ENCODE measurements at places on chromosomes 7 and 10. TPM values are rescaled to one million over a fixed set of nuclear protein-coding genes. Genes with fewer than 3 reads are reported as not detected.

DNA sequence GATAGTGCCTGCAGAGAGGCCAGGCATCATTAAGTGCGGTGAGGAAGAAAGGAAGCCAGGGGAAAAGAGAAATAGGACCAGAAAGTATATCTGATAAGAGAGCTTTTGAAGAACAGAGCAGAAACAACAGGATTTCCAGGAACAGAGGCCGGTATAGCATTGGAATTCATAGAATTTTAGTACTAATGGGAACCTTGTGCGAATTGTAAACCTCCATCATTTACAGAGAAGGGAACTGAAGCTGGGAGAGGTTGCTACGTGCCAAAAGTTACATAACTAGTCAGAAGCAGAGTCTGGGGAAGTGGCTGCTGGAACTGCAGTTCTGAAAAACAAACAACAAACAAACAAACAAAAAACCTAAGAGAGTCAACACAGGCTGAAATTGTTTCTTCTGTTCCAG lies 5.4 kb upstream of the ZMYND11 start:
- no peaks in the 10 kb centered on the region for H3K36me3 ChIP-seq
- DNase-seq: no peak
- no peak overlapping the region for H3K4me3 ChIP-seq
- H3K4me1 ChIP-seq: no peaks in the 10 kb centered on the region
- H3K27ac ChIP-seq: no peak overlapping the region

GRCh38 chr10:109126016-109126415 lies 797.3 kb downstream of the XPNPEP1 start:
- no peak overlapping the region for H3K4me3 ChIP-seq
- no peak overlapping the region for H3K27ac ChIP-seq
- DNase-seq: no peak
- H3K36me3 ChIP-seq: no peaks in the 10 kb centered on the region
- H3K27me3 ChIP-seq: no peaks in the 10 kb centered on the region

DNA sequence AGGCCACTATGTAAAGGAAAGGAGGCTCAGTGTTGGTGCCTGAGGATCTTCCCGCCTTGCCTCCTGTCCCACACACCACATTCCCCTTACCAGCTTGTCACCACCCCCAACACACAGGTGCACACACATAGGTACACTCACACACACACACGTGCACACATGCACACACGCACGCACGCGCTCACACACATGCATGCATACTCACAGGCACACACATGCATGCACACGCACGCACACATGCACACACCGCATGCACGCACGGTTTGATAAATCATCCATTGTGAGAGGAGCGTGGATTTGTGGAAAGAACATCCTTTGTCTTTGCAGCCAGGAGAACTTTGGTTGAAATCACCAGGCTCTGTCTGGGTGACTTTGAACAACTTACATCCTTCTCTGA lies 359.8 kb downstream of the FRMD4A start:
- no peaks in the 10 kb centered on the region for H3K27me3 ChIP-seq
- H3K4me1 ChIP-seq: no peaks in the 10 kb centered on the region
- no peaks in the 10 kb centered on the region for H3K36me3 ChIP-seq

- no peaks in the 10 kb centered on the region for H3K27me3 ChIP-seq
- H3K4me1 ChIP-seq: no peaks in the 10 kb centered on the region
- no peaks in the 10 kb centered on the region for H3K36me3 ChIP-seq
- DNase-seq: no peak
- no peak overlapping the region for H3K27ac ChIP-seq
These were observed 32.7 kb downstream of the ABCB5 start for GRCh38 chr7:20647908-20648776.

The GSTO1 gene
- 84.1 TPM for total RNA-seq

The COL13A1 gene
- 13.6 TPM for total RNA-seq

The WEE2 gene
- total RNA-seq: not detected

DNA sequence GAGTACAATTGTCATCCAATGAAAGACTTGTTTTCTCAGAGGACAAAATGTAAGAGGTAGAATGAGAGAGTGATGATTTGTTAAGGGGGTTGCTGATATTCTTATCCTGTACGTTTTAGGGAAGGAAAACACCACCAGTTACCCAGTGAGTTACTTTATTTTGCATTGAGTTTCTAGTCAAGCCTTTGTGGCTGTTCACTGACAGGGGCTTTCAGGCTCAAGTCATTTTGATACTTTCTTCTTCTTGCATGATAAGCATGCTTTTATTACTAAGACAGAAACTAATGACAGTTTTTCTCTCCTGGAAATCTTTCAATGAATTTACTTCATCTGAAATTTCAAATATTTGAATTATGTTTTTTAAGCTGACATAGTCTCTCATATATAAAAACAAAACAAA lies 710.2 kb upstream of the POM121L12 start:
- no peaks in the 10 kb centered on the region for H3K27me3 ChIP-seq
- H3K4me3 ChIP-seq: no peak overlapping the region
- H3K36me3 ChIP-seq: no peaks in the 10 kb centered on the region
- H3K4me1 ChIP-seq: no peaks in the 10 kb centered on the region
- H3K27ac ChIP-seq: no peak overlapping the region

The DPYSL4 gene
- total RNA-seq: 1.4 TPM

- no peaks in the 10 kb centered on the region for H3K4me1 ChIP-seq
- H3K27me3 ChIP-seq: no peaks in the 10 kb centered on the region
- peak; percentile 6 for DNase-seq
- H3K36me3 ChIP-seq: no peaks in the 10 kb centered on the region
- H3K4me3 ChIP-seq: no peak overlapping the region
- H3K27ac ChIP-seq: no peak overlapping the region
These were observed 141.6 kb downstream of the ADARB2 start for GRCh38 chr10:1595726-1596125.

DNA sequence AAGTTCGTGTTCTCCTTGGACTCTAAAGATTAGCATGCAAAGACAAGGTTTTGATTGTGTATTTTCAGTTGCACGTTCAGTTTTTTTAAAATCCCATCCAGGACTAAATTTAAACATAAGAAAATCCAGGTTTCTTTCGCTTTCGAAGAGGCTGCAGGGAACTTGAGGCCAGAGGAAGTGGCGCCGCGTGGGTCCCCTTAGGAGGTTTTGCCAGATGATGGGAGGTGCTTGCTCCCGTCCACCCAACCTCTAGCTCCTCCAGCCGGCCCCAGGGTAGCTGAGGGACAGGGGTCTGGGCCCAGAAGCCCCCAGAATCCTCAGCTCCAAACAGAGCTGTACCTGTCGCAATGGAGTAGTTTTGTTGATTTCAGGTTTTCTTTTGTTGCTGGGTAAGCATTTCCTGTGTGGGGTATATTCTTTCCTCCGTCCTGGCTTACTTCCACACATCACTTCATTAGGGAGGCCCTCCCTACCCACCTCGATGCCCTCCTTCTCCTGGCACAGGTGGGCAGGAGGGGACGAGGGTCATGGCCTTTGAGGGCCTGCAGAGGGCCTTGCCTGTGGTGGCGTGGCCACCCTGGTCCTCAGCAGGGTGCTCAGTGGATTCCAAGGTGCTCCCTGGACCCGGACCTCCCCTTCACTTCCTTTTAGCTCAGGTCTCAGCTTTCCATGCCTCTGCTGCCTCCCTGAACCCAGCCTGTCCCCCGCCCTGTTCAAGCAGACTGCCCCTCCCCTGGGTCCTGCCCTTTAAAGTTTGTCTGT lies 32.6 kb downstream of the LHPP start:
- H3K27me3 ChIP-seq: no peaks in the 10 kb centered on the region
- H3K4me3 ChIP-seq: no peak overlapping the region
- H3K4me1 ChIP-seq: no peaks in the 10 kb centered on the region
- no peaks in the 10 kb centered on the region for H3K36me3 ChIP-seq
- H3K27ac ChIP-seq: no peak overlapping the region

- DNase-seq: no peak
- H3K4me1 ChIP-seq: no peaks in the 10 kb centered on the region
- no peak overlapping the region for H3K4me3 ChIP-seq
- no peaks in the 10 kb centered on the region for H3K36me3 ChIP-seq
- no peaks in the 10 kb centered on the region for H3K27me3 ChIP-seq
- H3K27ac ChIP-seq: no peak overlapping the region
These were observed 14.6 kb downstream of the PALS2 start for GRCh38 chr7:24587853-24588252.

The FAM200A gene
- total RNA-seq: 3.0 TPM

- peaks cover 3% of the 10 kb centered on the region for H3K4me1 ChIP-seq
- H3K36me3 ChIP-seq: no peaks in the 10 kb centered on the region
- no peak overlapping the region for H3K4me3 ChIP-seq
- peak; percentile 82 for DNase-seq
These were observed 101.2 kb upstream of the KLF6 start for GRCh38 chr10:3886191-3886590.

The CALHM1 gene
- not detected for total RNA-seq

- no peaks in the 10 kb centered on the region for H3K36me3 ChIP-seq
- DNase-seq: no peak
- no peaks in the 10 kb centered on the region for H3K4me1 ChIP-seq
These were observed 511.5 kb downstream of the ATRNL1 start for GRCh38 chr10:115604627-115605026.

DNA sequence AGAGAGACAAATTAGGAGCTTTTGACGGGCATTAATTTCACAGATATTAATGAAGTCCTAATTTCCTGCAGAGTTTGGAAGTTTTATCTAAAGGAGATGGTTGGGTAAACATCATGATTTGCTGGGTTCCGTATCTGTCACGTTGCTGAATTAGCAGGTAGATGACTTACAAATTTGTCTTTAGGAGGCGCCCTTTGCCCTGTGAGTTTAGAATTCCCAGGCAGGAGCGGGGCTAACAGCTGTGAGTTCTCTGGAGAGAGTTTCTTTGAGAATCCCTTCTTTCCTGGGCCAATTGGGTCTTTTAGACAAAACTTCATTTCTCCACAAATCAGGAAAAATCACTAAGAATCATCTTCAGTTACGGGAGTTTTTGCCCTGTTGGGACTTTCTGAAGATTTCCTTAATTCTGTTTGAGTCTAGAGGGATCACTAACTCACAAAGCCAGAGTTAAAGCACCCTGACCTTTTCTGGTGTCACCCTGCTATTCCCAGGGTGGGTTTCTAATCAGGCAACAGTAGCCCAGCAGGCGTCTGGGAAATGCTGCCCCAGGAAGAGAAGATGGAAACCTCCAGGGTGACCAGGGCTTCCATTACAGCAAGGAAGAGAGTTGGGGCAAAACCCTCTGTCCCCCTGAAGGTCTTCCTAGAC lies 63.7 kb downstream of the PRKCQ start:
- DNase-seq: no peak
- no peak overlapping the region for H3K27ac ChIP-seq
- peaks cover 1% of the 10 kb centered on the region for H3K27me3 ChIP-seq
- no peaks in the 10 kb centered on the region for H3K36me3 ChIP-seq

The NEURL1 gene
- 0.18 TPM for total RNA-seq

The ETV1 gene
- 6.5 TPM for total RNA-seq

- no peaks in the 10 kb centered on the region for H3K36me3 ChIP-seq
- peak; percentile 4 for DNase-seq
- H3K27ac ChIP-seq: no peak overlapping the region
- no peaks in the 10 kb centered on the region for H3K27me3 ChIP-seq
These were observed 32.8 kb downstream of the UBTD1 start for GRCh38 chr10:97531401-97531986.

DNA sequence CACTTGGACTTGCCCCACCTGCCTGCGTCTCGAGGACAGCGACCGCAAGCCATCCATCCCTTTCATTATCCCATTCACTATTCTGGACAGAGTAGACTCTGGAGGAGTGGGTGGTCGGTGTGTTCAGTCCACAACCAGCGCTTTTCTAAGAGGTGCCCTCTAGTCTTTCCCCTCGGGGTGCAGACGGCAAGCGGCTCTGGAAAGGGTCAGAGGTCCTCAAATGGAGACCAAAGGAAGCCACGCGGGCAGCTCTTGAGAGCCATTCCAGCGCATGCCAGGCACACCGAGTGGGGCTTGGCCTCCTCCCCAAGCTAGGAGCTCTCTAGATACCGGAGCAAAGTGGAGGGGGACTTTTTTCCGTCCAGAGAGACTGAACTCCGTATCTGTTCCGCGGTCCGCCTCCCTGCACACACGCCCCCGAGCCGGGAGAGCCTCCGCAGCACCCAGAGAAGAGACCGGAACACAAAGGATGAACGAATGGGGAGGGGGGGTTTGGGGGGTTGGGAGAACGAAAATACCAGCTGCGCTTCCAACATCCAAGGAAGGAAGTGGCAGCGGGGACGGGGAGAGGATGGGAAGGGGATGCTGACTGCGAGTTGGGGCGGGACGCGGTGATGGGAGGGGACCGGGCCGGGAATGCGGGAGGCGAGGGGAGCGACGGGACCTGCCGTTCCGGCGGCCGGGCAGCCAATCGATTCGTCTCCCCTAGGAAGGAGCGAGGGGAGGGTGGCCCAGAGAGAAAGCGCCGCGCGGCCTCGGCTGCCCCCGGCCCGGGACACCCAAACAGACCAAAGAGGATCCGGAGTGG lies 515 bp downstream of the GSDME start:
- H3K27me3 ChIP-seq: no peaks in the 10 kb centered on the region
- H3K4me3 ChIP-seq: peak overlapping the region; percentile 63
- no peak overlapping the region for H3K27ac ChIP-seq
- peak; percentile 89 for DNase-seq
- no peaks in the 10 kb centered on the region for H3K36me3 ChIP-seq

The CDHR1 gene
- total RNA-seq: 0.42 TPM

The TEX47 gene
- total RNA-seq: not detected

The IKZF1 gene
- total RNA-seq: 13.5 TPM

DNA sequence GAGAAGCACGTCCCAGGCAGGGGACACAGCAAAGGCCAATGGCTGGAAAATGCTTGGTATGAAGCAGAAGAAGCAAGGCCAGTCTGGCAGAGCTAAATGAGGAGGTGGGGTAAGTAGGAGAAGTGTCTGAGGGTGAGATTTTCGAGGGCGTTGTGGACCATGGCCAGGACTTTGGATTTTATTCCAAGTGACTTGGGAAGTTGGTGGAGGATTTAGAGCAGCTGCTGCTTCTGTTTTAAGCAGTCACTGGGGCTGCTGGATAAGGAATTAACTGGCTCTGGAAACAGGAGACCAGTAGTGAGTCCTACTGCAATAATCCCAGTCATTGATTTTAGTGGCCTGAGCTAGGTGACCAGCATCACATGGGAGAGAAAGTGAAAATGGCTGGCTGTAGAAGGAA lies 67.6 kb upstream of the GSDME start:
- no peak for DNase-seq
- no peaks in the 10 kb centered on the region for H3K4me1 ChIP-seq
- H3K27ac ChIP-seq: no peak overlapping the region
- H3K4me3 ChIP-seq: no peak overlapping the region

DNA sequence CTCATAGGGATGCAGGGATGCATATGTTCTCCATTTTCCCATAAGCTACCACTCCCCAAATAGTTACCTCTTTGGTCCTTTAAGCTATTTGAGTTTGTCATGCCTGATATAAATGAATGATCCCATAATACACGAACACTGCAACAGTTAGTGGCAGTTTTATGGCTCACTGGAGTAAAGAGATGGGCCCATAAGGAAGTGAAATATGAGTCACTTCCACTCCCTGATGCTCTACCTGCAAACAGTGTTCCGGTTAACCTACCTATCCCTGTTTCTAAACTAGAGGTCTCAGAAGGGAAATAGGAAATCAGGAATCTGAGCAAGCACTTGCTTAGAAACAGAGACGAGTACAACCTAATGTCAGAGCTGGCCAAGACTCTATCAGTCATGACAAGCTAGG lies 71.7 kb downstream of the CALD1 start:
- H3K4me1 ChIP-seq: peaks cover 24% of the 10 kb centered on the region
- DNase-seq: no peak
- H3K27me3 ChIP-seq: no peaks in the 10 kb centered on the region
- no peak overlapping the region for H3K27ac ChIP-seq

The ZNF92 gene
- total RNA-seq: 8.0 TPM

The ZP3 gene
- total RNA-seq: 2.0 TPM
